ENCODE measurements at places on chromosomes 2 and 18.

GRCh38 chr2:96399342-96400048, 63.9 kb downstream of the NCAPH start:
- no peak for DNase-seq

GRCh38 chr18:53018791-53019190, 678.8 kb downstream of the DCC start:
- DNase-seq, result no peak

DNA sequence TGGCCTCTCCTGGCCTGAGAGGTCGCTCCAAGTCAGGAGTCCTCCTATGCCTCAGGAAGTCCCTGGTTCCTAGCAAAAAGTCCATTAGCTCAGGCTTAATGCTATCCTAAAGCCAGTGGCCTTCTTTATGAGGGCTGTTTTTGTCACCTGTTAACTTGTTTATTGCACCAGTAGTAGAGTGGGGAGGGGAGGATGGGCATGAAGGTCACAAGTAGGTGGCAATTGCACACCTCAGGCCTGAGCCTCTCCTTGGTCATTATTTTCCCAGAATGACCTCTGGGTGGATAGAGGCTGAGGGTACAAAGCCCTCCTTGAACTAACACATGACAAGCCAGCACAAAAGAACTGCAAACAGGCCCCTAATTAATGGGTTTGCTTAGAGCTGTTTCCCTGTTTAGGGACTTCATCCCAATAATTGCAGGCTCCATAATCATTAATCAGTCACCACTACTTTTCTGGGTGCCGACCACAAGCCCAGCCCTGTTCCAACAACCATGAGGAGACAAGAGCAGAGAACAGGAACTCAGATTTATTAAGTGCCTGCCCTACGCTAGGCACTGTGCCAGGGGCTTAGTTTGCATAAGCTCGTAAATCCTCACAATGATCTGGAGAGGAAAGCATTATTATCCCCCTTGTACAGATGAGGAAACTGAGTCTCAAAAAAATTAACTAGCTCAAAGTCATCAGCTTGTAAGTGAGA, 123.0 kb upstream of the PKDCC start:
- no peak for DNase-seq

DNA sequence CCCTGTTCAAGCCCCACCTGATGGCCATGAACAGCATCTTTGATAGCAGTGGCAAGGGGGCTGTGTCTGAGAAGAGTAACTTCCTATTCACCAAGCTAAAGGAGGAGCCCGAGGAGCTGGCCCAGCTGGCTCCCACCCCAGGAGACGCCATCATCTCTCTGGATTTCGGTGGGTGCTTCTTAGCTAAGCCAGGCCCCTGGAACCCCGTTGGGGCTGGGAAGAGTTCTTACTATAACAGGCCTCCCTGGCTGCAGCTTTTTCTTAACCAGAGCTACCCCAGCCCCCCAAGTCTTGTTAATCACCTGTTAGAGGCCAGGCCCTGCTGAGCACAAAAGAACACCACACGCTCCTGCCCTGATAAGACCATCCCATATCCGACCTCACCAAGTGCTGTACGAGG, 79.4 kb downstream of the EPAS1 start:
- DNase-seq, result no peak

- no peak for DNase-seq
Measured at GRCh38 chr2:142742371-142743214, 134.9 kb upstream of the KYNU start.

DNA sequence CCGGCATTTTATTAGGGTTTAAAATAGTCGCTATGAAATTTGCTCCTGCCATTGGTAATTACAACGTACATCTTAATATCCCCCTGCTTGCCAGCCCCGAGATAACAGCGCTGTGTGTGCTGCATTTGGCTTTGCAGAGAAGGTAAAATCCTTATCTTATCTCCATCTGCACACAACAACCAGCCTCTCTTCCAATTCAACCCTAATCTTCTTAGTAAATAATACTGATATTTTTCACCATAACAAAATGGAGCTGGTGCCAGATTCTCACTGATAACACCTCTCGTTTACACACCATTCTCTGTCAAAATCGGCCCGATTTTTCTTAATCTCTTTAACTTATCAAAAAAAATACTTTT, 61.4 kb upstream of the SIX3 start:
- no peak for DNase-seq

- DNase-seq, result no peak
Measured at GRCh38 chr2:14923820-14924580, 291.5 kb downstream of the LRATD1 start.

DNA sequence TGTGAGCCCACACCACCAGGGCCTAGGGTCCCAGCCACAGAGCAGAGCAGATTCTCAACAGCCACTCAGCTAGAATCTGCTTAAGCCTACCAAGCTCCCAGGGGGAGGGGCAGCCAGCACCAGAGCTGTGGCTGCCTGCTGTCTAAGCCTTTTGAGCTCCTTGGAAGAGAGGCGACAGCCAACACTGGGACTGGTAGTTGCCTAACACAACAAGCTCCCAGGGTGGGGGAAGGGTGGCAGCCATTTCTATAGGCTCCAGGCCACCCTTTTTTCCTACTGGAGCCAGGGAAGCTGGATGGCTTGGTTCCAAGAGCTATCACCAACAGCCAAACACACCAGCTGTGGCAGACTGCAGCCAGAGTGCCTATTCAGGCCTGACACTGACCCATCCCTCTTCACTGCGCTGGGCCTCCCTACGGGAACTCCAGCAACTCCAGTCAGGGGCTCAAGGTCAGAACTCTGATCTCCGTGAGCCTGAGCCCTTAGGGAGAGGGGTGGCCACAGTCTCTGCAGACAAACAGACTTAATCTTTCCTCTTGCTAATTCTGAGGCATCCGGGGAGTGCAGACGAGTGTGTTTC, 1824.3 kb upstream of the CELF4 start:
- DNase-seq, result no peak

GRCh38 chr18:40752316-40752715, 1202.7 kb upstream of the PIK3C3 start:
- DNase-seq, result no peak

DNA sequence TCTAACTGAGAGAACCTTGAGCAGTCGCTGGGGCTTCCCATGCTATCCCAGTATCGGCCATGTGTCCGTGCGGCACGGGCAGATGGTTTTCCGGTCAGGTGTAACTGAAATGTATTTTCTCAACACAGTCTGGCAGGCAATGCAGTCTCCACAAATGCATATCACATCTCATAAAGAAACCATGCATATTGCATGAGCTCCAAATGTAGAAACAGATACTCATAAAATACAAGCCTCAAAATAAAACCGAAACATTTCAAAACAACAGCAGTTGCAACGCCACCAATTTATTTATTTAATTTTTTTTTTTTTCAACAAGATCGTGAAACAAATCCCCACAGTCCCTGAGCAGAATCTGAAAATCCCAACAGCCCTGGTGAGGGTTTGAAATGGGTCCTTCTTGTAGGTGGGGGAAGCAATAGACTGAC, 299.4 kb downstream of the LPIN1 start:
- no peak for DNase-seq

- DNase-seq, result no peak
Measured at GRCh38 chr2:36812196-36812595, 115.7 kb downstream of the VIT start.

GRCh38 chr2:221911321-221911720, 339.2 kb upstream of the EPHA4 start:
- no peak for DNase-seq

GRCh38 chr2:158760887-158761286, 34.2 kb upstream of the DAPL1 start:
- no peak for DNase-seq

GRCh38 chr2:195410074-195410671, 246.9 kb upstream of the SLC39A10 start:
- DNase-seq, result no peak

- DNase-seq, result no peak
Measured at GRCh38 chr18:13319629-13320028, 101.1 kb downstream of the LDLRAD4 start.

- no peak for DNase-seq
Measured at GRCh38 chr2:105325389-105325963, 4.1 kb downstream of the TGFBRAP1 start.

- no peak for DNase-seq
Measured at GRCh38 chr2:144152817-144153271, 367.1 kb downstream of the ZEB2 start.
